SHP77 treated with DMSO at 0.1 percent for 48 hours (cell line): ENCODE measurements at places on chromosomes 13 and 19.

DNA sequence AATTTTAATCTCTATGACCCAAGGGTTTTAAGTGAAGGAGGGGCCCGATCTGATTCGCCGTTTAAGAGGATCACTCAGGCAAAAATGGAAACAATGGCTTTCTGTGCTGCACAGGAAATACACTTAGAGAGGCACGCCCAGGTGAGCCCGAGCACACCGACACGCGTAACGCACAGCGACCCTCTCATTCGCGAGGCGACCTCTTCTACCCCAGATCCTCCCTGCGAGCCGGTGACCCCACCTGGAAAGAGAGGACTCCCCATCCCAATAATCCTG, 216 bp downstream of the SH2D3A start:
- DNase-seq: no peak

- DNase-seq: no peak
Observed at GRCh38 chr19:48826606-48827020, 9.7 kb downstream of the HSD17B14 start.

DNA sequence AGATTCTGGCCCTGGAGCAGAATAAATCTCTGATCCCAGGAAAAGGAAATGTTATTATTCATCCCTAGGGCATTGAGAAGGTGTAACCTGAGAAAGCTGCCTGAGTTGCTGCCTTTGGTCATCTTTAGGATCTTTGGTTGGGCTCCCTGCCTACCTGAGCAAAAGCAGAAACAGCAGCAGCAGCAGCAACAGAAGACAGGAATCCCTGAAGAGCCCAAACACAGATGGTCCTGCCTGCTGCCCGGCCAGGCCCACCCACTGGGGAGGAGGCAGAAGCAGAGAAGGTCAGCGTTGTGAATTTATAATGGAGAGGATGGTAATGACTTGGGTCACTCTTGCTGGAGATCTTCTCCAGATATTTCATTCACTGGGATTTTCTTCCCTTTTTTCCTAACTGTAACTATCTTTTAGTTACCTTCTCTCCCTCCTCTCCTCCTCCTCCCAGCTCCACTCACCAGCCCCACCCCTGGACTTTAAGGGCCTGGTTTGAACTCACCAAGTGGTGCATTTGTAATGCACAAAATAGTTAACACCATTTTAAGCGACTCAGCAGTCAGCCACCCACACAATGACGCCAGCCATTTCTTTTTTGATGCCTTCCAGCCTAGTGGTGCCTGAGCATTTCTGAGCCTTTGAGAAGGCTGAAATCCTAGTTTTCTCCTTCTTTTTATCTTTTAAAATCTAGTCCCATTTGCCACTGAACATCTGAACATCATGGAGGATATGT, 91.7 kb downstream of the HSPH1 start:
- DNase-seq: no peak

DNA sequence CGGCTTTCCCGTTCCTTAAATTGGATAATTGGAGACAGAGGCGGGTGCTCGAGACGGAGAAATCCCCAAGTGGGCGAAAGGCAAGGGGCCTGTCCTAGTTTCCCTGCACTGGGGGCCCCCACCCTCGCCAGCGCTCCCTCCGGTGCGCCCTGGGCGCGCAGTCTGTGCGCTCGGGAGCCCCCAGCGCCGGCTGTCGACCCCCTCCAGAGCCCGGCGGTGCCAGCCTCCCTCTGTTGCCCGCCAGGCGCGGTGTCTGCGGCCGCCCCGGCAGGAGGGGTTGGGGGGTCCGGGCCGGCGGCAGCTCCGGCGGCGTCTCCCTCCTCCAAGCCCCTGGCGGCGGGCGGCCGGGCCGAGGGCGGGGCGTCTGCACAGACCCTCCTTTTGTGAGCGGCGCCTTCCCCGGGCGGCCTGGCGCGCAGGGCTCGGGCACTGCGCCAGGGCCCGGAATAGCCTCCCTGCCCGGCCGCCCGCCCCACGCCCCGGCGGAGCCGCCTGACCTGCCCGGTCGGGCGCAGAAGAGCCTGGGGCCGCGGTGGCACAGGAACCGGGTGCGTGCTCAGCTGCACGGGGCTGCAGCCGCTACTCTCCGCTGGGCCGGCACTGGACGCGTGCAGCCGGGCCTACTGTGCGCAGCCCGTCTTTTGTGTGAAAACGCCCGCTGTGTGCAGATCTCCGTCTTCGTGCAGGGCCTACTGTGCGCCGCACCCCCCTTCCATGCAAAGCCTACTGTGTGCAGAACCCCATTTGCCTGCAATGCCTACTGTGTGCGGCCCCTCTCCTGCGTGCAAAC, 13.2 kb downstream of the GADD45B start:
- no peak for DNase-seq

- no peak for DNase-seq
Observed at GRCh38 chr13:100659578-100659977, 15.0 kb downstream of the TMTC4 start.

DNA sequence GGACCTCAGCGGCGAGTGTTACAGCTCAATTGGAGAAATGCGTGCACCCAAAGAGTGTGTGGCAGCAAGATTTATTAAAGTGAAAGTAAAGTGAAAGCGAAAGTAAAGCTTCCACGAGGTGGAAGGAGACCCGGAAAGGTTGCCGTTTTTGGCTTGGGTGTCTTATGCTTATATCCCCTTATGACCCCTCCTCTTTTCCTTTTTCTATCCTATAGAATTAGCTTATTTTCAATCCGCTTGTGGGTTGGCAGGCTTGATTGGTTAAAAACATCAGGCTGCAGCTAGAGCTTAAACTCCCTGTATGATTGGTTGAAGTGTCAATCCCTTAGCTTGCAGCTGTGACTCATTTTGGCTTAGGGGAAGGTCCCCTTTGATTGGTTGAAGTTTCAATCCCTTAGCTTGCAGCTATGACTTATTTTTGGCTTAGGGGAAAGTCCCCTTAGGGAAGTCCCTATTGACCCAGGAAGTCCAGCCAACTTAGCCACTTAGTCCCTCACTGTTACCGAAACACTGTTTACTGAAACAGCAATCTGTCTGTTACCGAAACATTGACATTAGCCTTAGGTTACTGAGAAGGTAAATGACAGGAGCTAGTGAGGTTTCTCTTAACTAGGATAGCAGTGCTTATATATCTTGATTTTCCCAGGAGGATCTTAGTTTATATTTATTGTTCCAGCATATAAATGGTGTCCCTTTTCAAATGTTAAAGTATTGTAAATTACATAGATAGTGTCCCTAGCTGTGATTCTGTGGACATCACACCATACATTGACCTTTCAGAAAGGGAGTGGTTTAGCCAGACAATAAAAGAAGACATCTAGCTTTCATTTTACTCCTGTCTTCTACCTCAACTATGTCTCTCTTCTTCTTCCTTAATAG, 575.8 kb downstream of the DACH1 start:
- DNase-seq: peak; percentile 78

DNA sequence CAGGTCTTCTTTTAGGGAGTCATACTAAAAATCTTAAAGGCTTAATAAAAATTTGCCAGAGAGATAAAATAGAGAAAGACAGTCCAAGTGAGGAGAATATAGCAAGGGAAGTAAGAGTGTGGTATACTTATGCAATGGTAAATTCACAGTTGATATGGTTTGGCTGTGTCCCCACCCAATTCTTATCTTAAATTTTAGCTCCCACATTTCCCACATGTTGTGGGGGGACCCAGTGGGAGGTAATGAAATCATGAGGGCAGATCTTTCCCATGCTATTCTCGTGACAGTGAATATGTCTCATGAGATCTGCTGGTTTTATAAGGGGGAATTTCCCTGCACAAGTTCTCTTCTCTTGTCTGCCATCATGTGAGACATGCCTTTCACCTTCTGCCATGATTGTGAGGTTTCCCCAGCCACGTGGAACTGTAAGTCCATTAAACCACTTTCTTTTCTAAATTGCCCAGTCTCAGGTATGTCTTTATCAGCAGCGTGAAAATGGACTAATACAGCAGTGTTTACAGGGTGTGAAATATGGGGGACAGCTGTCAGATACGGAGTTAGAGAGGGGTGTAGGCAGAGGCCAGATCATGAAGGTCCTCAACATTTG, 115.4 kb downstream of the UGGT2 start:
- DNase-seq: no peak

- DNase-seq: no peak
Observed at GRCh38 chr13:30725326-30726085, 9.8 kb upstream of the ALOX5AP start.

DNA sequence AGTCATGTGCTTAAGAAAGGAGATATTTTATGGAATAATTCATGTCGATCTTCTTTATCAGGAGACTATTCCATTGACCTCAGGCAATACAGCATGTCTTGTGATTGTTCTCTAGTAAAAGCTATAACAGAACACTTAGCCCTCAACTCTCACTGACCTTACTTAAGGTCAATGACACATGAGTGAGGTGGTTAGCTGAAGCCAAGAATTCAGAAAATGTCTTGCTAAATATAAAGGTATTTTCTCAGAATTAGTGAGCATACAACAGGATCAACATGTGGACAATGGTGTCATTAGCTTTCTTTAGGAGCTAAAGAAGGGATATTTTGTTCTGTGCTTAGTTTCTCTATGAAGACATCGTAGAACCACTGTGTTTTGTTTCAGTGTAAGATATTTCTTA, 1730.4 kb upstream of the SLC10A2 start:
- no peak for DNase-seq

DNA sequence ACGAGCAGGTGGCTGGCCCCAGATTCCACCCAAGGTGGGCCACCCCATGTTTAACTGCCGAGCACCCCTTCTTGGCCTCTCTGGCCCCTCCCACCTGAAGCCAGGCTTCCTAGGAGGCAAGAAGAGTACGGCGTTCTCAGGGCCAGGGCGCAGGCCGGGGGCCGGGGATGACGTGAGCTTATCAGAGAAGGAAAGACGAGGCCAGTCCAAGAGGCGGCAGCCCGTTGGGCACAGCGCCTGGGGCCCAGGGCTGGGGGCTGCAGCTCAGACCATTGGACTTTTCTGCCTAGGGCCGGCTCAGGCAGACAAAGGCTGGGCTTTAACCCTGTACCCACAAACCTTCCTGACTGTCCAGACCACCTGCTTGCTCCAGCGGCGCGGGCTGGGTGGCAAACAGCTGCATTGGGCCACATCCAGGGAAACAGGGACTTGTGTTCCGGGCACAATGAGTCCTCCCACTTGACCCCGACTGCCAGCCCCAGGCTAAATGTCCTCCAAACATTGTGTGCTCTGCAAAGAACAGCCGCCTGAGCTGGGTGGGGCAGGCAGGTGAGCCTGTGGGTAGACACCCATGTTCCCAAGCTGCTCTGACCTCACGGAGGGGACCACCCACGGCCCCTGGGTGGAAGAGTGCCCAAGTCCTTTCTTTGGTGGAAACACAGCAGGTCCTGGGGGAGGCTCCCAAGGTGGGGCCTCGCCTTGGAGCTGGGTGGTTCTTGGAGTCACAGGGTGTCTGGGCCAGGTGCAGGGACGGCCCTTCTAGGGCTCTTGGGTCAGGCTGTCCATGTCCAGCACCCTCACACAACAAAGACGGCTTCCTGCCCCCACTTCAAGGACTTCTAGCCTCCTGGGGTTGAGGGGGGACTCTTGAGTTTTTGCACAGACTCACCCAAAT, 21.9 kb downstream of the COMP start:
- DNase-seq: no peak

DNA sequence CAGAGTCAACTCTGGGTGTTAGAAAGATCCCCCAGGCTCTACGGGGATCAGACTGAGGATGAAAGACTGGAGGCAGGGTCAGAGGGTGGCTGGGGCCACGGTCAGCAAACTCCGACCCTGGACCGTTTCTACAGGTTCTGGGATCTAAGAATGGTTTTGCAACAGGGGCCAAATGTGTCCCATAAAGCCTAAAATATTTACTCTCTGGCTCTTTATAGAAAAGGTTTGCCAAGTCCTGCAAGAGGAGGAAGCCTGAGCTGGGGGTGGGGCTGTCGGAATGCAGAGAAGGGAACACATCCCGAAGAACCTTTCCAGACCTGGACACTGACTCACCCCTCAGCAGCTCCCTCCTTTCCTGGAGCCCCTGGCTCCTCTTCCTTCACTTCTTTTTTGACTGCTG, 20.7 kb downstream of the LIG1 start:
- DNase-seq: no peak

GRCh38 chr13:37492741-37493514, 105.6 kb downstream of the POSTN start:
- DNase-seq: no peak

DNA sequence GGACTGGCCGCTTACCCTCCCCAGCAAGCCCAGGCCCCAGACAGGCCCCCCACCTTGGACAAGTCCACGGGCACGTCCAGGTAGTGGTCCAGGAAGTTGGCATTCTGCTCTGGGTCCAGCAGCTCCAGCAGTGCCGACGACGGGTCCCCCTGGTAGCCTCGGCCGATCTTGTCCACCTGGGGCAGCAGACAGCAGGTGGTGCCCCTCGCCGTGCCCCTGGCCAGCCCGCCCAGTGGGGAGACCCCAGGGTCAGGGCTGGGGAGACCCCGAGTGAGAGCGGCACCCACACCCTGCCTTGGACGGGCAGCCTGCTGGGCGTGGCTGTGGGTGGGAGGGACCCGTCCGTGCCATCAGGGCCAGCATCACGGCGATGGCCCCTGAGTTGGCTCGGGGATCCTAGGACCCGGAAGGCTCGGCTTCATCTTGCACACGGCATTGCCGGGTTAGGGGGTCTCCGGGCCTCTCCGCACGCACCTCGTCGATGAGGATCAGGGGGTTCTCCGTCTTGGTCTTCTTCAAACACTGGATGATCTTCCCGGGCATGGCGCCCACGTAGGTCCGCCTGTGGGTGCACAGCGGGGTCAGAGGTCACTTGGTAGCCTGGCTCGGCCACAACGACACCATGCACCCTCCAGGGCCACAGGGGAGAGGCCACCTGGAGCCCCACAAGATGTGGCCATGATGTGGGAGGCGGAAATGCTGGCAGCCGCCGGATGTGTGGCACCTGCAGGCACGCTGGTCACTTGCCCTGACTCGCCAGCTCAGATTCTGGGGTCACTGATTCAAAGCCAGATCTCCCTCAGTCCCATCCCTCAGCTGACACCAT, 6.3 kb downstream of the RPL36 start:
- no peak for DNase-seq

DNA sequence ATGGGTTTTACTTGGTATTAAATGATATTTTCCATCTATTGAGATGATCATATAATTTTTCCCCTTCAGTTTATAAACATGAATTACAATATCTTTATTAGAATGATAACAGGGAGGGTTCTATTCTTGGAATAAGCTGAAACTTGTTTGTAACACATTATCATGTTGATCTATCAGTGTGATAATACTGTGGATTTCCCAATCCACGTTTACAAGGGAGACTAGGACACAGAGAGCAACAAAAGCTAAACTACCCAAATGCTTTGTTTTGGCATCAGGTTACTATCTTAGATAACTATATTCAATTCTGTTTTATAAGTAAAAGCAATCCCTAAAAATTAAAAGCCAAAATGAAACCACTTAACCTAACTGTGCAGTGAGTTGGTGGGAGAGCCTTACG, 92.5 kb downstream of the TUBGCP3 start:
- DNase-seq: no peak

- DNase-seq: no peak
Observed at GRCh38 chr19:16249826-16250404, 52.2 kb downstream of the AP1M1 start.

DNA sequence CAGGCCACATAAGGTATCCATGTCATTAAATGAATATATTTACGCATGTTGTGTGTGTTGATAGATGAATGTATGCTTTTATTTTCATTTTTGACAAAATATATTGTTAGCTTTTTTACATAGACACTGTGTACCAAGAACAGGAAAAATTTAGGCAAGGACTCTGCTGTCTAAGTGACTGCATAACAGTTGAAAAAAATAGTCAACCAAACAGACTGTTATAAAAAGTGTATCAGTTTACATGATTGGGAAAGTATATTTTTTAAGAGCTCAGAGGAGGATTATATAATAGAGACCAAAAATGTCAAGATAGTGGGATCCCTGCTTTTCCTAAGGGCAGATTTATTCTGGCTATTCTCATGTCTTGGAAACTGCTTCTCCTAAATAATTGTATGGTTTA, 858.0 kb downstream of the SLITRK1 start:
- DNase-seq: no peak
